NCI-H2107 (cell line): ENCODE measurements at places on chromosomes 3 and 15.

DNA sequence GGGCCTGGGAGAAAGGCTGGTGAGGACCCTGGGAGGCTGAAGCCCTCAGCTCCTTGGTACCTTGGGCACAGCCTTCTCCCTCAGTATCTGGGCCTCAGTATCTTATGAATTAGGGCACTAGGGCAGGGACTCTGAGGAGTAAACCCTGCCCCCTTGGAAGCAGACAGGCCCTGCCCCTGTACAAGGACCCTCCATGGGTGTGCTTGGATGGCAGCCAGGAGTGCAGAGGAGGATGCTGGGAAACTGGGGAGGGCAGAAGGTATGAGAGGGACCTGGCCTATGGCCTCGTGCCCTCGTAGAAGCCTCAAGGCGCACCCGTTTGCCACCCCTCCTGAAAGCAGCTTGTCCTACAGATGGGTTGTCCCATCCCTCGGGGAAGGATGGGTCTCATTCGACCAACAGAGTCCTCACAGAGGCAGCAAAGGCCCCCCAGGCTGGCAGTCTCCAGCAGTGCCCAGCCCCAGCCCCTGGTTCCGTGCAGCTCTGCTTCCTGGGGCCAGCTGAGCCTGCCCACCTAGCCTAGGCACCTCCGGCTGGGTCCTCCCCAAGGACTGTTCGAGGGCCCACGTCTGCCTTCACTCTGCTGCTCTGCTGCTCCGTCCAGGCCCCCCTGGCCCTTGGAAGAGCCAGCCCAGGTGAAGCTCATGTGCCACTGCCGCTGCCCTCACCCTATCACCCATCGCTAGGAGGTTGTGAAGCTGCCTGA lies 15.3 kb upstream of the SEMA3F start:
- no peak for DNase-seq

DNA sequence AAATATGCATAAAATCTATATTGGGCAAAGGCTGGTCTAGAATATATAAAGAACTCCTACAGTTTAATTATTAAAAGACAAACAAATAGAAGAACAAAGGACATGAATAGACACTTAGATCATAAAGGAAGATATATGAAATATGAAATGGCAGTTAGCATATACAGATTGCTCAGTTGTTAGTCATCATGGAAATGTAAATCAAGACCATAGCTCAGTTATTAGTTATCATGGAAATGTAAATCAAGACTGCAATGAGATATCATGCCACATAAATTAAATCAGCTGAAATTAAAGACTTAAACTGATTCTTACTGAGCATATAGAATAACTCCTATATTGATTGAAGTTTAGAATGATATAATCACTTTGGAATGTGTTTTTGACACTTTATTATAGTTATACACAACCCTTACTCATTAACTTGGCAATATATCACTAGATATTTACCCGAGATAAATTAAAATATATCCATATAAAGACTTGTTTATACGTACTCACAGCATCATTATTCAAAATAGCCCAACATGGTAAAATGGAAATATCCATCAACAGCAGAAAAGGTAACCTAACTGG lies 45.2 kb upstream of the GOLGA8B start:
- no peak for DNase-seq

GRCh38 chr15:51721199-51721960 lies 16.1 kb downstream of the LYSMD2 start:
- DNase-seq, result no peak

GRCh38 chr15:23642413-23643044 lies 5.1 kb downstream of the MAGEL2 start:
- DNase-seq, result peak; percentile 9

DNA sequence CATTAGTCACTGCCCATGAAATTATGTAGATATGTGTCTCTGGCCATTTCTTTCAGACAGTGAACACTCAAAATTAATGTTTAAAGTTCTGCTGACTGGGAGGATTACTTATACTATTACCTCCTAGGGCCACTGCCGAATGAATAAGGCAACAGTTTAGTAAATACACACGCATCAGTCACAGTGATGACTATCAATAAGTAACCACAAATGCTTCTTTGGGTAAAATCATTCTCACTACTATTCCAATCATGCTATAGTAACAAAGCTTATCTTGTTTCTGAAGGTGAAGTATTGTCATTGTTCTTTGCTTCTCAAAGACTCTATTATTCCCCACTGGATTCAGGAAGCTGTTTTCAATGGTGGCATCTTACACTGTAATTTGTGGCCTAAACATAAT lies 478.8 kb downstream of the EPHA3 start:
- no peak for DNase-seq

DNA sequence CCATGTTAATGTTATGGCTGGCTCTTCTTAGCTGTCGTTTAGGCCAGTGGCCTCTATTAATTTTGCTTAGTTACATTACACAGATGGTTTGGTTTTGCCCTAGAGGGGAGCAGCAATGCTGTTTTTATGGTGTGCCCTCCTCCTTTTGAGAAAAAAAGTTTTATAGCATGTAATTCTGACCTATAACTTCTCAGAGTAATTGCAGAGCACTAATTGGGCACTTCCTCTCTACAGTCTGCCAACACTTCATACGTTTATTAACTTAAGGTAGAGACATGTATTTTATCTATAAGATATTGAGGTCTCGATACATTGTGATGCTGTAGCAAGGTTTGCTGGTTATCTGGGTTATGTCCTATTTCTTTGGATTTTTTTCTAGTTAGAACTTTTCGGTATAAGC lies 12.2 kb downstream of the SLC25A26 start:
- no peak for DNase-seq

GRCh38 chr3:52962160-52962559 lies 64.8 kb upstream of the STIMATE start:
- DNase-seq, result no peak

GRCh38 chr3:147246906-147247305 lies 159.4 kb downstream of the ZIC4 start:
- DNase-seq, result no peak

- DNase-seq, result no peak
Observed at GRCh38 chr3:76525726-76526125, 514.2 kb upstream of the ROBO2 start.
